SJCRH30 (cell line): ENCODE measurements at places on chromosomes 16 and 17. TPM values are rescaled to one million over a fixed set of nuclear protein-coding genes. Genes with fewer than 3 reads are reported as not detected.

GRCh38 chr17:81394921-81395599, at the start of gene BAHCC1:
TSS of gene BAHCC1 (plus strand) at chr17:81395457. CDS start at chr17:81399740, 4,283 bp downstream.
- peak; percentile 100 for DNase-seq

- DNase-seq, result peak; percentile 85
Measured at GRCh38 chr17:43393944-43394482, 4.8 kb upstream of the ARL4D start.

DNA sequence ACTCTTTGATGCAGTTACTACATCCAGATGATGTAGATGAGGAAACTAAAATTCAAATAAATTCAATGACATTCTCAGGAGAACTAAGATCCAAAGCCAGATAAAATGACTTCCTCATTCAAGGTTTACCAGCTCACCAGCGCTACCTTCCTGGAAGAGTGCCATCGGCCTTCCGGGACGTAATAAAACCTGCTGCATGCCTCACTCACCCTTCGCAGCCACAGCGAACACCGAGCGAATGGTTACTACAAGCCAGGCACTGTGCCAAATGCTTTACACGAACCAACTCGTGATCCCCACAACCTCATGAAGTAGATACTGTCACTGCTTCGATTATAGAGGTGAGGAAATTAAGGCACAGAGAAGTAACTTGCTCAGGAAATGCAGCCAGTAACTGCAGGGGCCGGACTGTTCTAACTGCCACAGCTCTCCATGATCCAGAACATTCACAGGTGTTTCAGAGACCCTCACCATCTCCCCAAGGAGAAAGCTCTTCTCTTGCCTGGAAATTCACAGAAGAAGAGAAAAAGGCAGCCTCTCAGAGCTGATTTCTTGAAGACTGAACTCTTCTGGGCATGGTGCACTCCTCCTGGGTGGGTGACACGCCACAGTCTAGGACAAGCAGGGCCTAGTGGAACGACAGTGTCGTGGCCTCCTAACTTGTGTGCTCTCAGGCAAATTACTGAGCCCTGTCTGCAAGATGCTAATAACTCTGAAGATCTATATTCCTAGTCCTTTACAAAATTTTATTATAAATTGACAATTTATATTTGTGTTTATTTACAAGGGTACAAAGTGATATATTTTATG, 46.8 kb downstream of the HIC1 start:
- no peak for DNase-seq

GRCh38 chr16:87708881-87709638, 56.7 kb downstream of the KLHDC4 start:
- no peak for DNase-seq

DNA sequence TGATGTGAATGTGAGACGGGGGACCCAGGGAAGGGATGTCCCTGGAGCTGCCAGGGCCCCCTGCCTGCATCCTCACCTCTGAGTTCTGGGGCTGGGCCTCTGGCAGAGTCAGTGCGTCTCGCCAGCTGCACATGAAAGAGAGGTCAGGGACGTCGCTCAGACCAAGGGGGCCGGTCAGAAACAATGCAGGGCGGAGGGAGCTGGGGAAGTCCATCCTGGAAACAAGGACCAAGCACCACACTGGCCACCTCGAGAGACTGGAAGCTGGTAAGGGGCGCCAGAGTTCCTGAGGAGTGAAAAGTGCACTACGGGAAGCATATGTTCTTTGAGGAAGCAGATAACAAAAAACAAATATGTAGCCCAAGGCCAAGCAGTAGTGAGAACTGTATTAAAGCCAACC, 2.1 kb downstream of the TAF1C start:
- DNase-seq, result no peak

GRCh38 chr17:58335061-58335731, 6.6 kb upstream of the TSPOAP1 start:
- no peak for DNase-seq

- DNase-seq, result peak; percentile 50
Measured at GRCh38 chr16:4613636-4614570, 785 bp downstream of the UBALD1 start.

Gene RAB37
- total RNA-seq, result 1.3 and 3.0 TPM in 2 replicates

- DNase-seq, result no peak
Measured at GRCh38 chr17:49018116-49018612, 21.0 kb downstream of the IGF2BP1 start.

Gene RHBDL3
- not detected in 2 replicates for total RNA-seq

DNA sequence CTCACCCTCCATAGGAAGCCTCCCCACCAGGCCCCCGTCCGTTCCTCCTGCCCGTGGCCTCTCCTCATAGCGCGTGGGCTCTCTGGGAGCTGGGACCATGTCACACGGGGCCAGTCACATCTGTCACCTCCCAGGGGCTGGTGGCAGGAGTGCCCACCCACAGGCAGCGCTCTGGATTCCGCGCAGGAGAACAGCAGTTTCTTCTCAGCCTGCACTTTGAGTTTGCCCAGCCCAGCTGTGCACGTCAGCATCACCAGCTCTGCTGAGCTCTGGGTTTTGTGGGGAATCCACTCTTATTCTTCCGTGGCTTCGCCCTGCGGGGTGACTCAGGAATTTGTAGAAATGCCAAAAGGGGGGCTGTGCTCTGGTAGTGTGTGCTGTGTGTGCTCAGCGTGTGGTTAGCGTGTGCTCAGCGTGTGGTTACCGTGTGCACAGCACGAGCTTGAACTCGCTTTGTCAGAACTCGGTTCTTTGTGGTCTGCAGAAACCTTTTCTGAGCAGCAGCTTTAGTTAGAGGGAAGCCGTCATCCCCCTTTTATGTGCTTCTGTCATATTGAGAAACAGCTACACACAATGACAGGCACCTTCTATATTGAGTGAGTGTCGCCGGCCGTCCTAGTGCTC, 3.2 kb downstream of the ACSF3 start:
- no peak for DNase-seq

Gene TNFRSF17
- total RNA-seq, result not detected in 2 replicates

GRCh38 chr17:70414300-70414699, 245.0 kb downstream of the KCNJ2 start:
- DNase-seq, result no peak
